ENCODE measurements at places on chromosomes 7 and 10. TPM values are rescaled to one million over a fixed set of nuclear protein-coding genes. Genes with fewer than 3 reads are reported as not detected.

Gene ASAH2
- total RNA-seq, result 3.3 TPM

Gene SFTPA2
- total RNA-seq, result not detected

Gene PPP1R17
- not detected for total RNA-seq

Gene RELN
- total RNA-seq, result 0.03 TPM

Gene LBX1
- total RNA-seq, result not detected

Gene SLC18A3
- total RNA-seq, result not detected

Gene FFAR4
- 0.31 TPM for total RNA-seq

Gene UTF1
- total RNA-seq, result not detected

Gene ANKRD30A
- 0.64 TPM for total RNA-seq

Gene AUTS2
- total RNA-seq, result 5.3 TPM
